Daoy (cell line): ENCODE measurements at places on chromosomes 7 and 10. TPM values are rescaled to one million over a fixed set of nuclear protein-coding genes. Genes with fewer than 3 reads are reported as not detected.

The PRKAR2B gene
- total RNA-seq: 7.7 and 12.3 TPM in 2 replicates

- DNase-seq: no peak
Observed at GRCh38 chr7:96021568-96021967, 249.2 kb downstream of the DYNC1I1 start.

DNA sequence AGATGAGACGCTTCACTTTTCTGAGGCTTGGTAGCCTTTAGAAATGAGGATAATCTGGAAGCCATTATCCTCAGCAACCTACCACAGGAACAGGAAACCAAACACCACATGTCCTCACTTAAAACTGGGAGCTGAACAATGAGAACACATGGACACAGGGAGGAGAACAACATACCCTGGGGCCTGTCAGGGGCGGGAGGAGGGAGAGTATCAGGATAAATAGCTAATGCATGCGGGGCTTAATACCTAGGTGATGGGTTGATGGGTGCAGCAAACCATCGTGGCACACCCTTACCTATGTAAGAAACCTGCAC lies 48.9 kb downstream of the LRGUK start:
- no peak for DNase-seq

- no peak for DNase-seq
Observed at GRCh38 chr7:67448271-67448670, 451.6 kb downstream of the TYW1 start.

DNA sequence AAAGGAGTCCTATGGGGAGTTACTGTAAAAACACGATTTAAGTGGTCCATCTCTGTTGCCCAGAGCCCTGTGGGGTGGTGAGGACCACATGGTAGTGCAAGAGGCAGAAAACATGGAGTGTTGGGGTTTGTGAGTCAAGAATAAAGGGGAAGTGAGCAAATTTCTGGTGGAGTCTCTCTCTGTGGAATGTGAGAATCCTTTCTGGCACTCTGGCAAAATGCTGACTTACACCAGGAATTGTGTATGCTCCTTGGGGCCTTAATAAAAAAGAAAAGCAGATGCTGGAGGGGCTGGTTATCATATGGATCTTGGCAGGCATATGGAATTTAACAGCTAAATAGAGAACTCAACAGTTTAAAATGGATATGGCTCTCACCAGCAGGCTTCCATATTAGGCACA lies 486.0 kb downstream of the TNS3 start:
- DNase-seq: no peak

GRCh38 chr10:71684356-71685173 lies 35.0 kb downstream of the C10orf105 start:
- peak; percentile 25 for DNase-seq

The MYL10 gene
- total RNA-seq: not detected in 2 replicates

- peak; percentile 48 for DNase-seq
Observed at GRCh38 chr7:4799508-4800268, 24.3 kb downstream of the AP5Z1 start.

GRCh38 chr7:104981672-104982037 lies 32.4 kb upstream of the KMT2E start:
- DNase-seq: no peak

DNA sequence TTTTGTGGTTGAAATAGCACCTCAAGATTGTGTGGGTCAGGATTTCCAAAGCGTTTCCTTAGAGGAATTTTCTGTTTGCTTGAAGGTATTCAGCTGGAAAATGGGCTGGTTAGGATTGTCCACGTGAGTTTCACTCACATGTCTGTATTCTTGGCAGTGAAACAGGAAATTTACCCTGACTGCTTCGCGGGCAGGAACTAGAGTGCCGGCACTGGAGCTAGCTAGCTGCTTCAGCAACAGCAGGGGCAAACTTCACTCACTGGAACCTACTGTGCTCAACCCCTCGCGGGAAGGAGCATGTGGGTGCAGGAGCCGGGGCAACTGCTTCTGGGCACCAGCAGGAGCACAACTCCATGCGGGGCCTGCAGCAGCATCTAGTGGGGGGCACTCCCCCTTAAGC lies 38.0 kb upstream of the RTKN2 start:
- DNase-seq: peak; percentile 32

The HOXA10 gene
- 12.3 and 31.2 TPM in 2 replicates for total RNA-seq

DNA sequence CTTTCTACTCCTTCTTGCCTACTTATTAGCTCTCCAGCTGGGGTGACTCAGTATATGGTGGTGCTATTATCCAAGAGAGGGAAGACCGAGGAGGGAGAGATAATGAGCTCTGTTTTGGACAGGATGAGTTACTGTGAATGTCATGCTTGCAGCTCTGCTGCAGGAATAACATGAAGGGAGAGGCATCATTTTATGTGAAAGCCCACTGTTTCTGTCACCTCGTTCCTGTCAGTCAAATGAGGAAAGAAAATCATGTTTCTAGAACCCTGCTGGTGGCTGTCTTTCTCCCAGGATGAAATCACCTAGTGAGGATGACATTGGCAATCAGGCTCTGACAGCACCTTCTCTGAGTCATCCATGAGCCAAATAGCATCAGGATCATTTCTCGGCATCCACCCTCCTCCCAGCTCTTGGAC lies 1291.6 kb upstream of the AUTS2 start:
- no peak for DNase-seq

The POLR2J2 gene
- total RNA-seq: 0.27 and 1.4 TPM in 2 replicates

The GHRHR gene
- total RNA-seq: not detected in 2 replicates

The TSPAN33 gene
- total RNA-seq: 15.1 and 17.7 TPM in 2 replicates
